Right ventricle myocardium superior (tissue), 1 donor: ENCODE measurements at places on chromosomes 12 and 14.
A peak's percentile ranks its signal among the peaks of the same experiment; 100 is the strongest.

DNA sequence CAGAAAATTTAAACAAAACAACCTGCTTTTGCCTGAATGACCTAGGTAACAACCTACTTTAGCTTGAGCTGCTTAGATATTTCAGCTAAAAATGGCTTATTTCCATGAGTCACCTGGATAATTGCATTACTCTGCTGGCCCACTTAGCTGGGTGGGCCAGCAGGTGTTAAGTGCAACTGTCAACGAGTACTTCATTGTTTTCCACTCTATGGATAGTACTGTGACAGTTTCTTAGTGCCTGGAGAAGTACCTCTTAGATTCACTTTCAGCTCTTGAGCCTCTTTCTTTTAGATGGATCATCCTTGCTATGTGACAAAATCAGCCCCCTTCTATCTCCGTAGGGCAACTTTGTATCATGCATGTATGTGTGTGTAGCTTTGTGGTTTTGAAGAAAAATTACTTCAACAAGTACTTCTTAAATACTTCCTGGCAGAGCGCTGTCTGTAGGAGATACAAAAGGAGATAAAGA, 368.2 kb upstream of the ATP2B1 start:
- DNase-seq: no peak

DNA sequence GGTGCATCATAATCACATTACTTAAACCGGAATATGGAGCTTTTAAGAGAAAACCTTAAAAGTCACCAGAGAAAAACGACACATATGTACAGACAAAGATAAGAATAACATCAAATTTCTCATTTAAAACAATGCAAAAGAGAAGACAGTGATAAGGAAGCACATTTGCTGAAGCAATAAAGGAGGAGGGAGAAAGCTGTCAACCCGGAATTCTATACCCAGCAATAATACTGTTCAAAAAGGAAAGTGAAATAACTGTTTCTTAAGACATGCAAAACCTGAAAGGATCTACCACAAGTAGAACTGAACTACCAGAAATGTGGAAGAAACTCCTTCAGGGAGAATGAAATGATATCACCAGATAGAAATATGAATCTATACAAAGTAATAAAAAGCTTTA, 15.4 kb downstream of the SLC6A13 start:
- DNase-seq: no peak

DNA sequence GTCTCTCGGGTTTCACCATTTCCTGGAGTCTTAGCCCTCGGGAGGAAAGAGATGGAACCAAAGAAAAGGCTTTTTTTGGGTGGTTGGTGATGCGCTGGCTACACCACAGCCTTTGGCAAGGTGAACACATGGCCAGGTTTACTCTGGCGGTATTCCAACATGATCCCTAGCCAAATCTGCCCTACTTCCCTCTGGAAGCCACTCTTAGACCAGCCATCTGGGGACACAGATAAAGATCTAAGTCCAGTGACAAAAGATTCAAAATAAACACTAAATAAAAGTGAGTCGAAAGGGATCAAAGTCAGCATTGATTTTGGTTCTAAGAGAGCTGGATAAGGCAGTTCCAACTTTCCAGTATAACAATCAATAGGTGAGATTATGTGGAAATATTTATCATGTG, 694.5 kb downstream of the VRK1 start:
- DNase-seq: no peak

DNA sequence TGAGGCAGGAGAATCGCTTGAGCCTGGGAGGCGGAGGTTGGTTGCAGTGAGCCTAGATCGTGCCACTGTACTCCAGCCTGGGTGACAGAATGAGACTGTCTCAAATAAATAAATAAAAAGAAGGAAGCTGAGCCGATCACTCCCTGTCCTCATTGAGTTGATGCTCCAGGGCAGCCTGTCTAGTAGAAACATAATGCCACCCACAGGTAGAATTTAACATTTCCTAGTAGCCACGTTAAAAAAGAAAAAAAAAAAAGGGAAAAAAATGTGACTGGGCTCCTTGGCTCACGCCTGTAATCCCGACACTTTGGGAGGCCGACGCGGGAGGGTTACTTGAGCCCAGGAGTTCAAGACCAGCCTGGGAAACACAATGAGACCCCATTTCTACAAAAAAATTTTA, 135.7 kb downstream of the SCARB1 start:
- DNase-seq: peak; percentile 13

DNA sequence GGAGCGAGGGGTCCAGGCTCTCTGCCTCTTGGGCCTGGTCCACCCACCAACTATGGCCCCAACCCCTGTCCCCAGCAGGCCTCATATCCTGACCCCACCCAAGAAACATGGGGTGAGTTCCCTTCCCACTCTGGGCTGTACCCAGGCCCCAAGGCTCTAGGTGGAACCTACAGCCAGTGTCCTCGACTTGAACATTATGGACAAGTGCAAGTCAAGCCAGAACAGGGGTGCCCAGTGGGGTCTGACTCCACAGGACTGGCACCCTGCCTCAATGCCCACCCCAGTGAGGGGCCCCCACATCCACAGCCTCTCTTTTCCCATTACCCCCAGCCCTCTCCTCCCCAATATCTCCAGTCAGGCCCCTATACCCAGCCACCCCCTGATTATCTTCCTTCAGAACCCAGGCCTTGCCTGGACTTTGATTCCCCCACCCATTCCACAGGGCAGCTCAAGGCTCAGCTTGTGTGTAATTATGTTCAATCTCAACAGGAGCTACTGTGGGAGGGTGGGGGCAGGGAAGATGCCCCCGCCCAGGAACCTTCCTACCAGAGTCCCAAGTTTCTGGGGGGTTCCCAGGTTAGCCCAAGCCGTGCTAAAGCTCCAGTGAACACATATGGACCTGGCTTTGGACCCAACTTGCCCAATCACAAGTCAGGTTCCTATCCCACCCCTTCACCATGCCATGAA, 8.6 kb downstream of the ARHGAP9 start:
- DNase-seq: no peak

DNA sequence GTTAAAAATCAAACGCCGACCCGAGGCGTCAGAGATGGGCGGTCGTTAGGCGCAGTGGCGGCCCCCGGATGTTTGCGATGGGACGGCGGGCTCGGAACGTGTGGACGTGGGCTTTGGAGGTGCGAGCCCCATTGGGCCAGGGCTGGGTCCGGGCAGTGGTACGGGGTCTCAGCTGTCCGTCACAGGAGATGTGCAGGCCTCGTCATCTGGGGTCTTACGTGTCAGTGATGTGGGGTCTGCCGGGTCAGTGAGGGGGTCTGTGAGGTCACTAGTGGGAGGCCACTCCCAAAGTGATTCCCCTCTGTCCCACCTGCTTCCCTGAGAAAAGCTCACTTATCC, 21.6 kb upstream of the CHFR start:
- DNase-seq: no peak

DNA sequence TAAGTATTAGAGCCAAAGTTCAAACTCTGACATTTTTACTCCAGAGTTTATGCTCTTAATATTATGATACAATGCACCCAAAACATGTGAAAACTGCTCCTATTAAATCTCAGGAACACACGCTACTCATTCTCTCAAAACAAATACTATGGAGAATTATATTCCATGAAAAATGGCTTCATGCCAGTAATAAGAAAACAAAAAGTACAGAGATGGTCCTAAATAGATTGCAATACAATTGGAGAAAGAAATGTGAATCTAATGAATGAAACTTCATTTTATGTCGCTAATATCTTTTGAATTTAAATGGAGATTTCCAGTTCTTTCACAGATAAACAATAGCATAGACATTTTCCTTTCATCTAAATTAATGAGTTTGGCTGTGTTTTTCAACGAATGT, 384.3 kb downstream of the ADAMTS20 start:
- no peak for DNase-seq

GRCh38 chr14:34983786-34984185, 994 bp downstream of the SRP54 start:
- no peak for DNase-seq

DNA sequence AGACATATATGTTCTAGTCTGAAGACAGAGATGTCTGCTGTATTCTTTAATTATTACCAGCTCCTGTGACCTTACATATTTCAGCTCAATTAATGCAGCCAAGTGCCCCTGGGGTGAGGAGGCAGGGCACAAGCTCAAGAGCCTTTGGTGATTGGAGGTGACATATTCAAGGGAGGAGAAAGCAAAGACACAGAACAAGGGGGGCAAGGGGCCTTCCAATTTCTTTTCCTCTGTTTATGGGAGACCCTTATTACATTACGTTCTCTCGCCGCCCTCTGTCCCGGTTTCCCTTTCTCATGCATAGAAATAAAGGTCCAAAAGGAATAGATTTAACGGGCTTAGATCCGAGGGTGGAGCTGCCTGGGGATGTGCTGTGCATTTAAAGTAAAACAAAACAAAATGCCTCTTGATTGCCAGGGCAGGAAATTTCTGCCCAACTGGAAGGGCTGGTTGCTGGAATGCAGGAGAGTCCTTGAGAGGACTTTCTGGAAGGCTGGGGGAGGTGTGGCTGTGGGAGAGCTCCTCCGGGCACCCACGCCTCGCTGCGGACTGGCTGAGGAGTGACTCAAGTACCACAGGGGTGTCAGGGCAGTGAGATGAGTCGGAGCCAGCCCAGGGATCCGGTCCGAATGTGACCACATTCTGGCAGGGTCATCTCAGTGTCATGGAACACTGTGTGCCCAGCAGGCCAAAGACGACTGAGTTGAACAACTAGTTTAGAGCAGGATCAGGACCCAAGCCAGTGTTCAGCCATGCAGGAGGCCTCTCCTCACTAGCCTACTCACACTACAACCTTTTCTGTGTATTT, 32.1 kb upstream of the GSG1 start:
- DNase-seq: peak; percentile 55

DNA sequence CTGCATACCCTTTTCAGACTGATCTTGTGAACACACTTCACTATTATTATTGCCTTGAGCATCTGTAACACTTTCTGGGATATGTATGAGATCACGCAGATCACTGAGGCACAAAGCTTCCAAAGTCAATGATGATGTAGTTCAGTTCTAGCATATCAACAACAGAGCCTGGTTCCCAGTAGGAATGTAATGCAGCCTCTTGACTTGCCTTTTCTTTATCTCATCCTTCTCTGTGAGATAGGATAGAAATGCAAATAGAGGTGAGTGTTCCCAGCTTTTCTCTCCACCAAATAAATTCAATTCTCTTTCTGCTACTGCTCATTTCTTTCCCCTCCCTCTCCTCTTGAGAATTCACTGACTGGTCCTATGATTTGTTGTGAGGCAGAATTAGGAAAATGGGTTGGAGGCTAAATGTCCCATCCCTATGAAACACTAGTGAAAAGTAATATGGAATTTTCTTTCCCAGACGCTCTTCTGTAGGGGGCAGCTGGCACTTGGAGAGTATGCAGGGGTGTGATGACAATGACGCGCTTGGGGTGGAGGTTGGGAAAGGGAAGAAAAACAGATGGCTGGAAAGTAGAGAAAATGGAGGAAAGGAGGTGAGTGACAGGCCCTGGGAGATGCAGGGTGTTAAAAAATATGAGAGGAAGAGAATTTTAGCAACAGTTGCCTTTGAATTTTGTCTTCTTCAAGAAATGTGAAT, 96.0 kb upstream of the TMTC1 start:
- no peak for DNase-seq

DNA sequence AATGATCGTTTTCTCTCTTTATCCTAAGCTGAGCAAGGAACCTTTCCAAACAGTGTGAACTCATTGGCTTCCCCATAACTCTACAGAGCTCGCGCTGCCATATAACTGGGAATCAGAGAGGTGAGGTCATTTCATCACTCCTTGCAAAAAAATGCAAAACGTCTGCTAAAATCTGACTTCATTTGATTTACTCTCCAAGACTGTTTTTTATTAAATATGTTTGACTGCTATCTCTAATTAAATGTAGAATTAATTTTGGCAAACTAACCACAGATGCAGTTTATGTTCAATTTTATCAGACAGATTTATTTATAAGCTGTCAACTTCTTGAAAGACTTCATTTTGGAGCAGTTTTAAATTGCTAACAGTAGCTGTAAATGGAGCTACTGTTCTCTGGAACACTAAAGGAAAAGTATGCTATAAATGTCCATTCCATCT, 131.6 kb upstream of the SOX5 start:
- no peak for DNase-seq

- no peak for DNase-seq
Observed at GRCh38 chr14:23665302-23666016, 29.3 kb downstream of the DHRS2 start.

- DNase-seq: no peak
Observed at GRCh38 chr14:31418440-31418839, 1.9 kb downstream of the HEATR5A start.

DNA sequence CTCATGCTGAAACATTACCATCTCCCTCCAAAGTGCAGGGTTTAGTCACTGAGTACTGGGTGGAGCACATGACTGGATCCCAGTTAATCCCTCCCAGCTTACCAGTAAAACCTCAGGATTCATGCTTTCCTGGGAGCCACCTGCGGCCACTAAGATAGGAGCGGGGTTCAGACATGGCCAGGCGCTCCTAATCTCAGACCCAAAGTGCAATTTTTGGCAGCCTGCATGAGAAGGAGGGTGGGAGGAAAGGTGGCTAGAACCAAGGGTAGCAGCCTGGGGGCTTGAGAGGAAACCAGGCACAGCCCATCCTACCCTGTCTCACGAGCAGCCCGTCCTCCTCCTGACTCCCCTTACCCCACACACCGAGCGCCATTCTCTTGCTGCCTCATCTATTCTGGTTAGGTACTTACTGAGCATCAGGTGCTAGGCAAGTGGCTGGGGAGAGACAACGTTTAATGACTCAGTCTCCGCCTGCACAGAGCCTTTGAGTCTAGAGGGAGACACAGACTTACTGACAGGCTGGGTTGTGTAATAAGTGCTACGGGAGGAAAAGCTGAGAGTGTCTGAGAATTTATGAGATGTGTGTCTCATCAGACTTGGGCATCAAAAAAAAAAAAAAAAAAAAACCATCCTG, 9.9 kb downstream of the GPRC5A start:
- no peak for DNase-seq

DNA sequence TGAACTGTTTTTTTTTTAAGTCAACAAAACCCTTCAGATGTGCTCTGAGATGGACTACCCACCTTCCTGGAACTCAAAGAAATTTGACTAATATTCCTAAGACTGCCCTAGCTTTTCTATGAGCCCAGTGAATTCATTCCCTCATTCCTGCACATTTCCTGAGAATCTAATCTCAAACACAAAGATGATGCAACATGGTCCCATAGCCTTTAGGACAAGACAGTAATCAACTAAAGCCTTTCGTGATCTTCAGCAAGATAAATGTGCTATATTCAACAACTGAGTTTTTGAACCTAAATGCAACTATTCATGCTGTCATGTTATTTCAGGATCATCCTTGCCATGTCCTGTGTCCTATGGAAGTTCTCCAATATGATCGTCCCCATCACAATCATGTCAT, 5.0 kb downstream of the SETD3 start:
- no peak for DNase-seq

DNA sequence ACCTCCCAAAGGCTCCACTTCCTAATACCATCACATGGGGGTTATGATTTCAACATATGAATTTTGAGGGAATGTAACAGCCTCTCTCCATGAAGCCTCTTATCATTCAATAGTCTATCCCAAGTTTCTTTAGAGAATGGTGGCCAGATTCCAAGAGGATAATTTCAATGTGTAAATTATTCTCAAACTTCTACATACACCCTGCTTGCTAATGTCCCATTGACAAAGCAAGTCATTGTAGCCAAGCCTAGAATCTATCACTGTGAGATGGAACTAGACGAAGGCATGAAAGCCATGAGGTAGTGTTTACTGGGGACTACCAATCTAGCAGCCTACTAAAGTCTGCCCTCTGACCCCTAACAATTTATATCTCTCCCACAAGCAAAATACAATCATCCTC, 3.8 kb downstream of the INHBC start:
- no peak for DNase-seq

- DNase-seq: no peak
Observed at GRCh38 chr12:2221030-2221621, 168.3 kb downstream of the CACNA1C start.
